ENCODE measurements at places on chromosomes 2 and 18.
A peak's percentile ranks its signal among the peaks of the same experiment; 100 is the strongest.

GRCh38 chr2:232749331-232749730 lies 27.0 kb downstream of the KCNJ13 start:
- DNase-seq: no peak

- DNase-seq: no peak
Observed at GRCh38 chr2:25582077-25582830, 91.1 kb downstream of the DTNB start.

DNA sequence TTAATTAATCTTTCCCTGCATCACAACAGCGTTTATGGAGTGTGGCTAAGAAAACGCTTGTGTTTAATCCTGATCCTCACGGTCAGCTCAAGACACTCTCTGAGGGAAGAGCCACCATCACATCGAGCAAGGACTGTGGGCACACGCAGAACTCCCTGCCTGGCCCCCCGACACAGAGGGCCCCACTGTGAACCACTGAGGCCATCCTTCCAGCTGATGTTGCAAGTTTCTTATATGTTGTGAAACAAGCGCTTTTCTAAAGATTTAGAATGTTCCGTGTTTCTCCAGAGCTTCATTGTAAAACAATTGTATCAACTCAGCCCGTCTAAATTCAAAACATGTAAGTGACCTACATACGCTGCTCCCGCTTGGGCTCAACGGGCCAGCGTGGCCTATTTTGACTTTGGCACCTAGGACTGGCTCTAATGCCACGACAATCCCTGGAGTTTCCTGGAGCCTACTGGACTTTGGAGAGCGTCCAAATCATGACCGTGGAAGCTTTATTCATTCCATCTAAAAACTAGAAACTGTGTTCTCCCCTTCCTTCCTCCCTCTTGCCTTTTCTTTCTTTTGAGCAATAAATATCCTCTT lies 34.9 kb downstream of the SERPINE2 start:
- no peak for DNase-seq

DNA sequence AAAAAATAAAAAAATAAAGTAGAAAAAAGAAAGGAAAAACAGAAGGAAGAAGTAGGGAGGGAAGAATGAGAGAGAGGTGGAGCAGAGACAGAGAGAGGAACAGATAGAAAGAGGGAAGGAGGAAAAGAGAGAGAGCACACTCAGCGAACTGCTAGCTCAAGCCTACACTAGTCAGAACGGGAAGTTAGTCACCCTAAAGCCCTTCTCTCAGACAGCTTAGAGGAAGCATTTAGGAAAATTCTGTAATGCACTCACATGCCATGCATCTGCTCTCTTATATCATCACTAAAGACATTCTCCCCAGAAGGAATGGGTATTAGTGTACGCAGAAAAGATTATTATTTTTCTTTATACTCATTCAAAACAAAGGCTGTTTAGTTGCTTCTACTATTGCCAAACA lies 68.1 kb upstream of the SULT1C3 start:
- no peak for DNase-seq

DNA sequence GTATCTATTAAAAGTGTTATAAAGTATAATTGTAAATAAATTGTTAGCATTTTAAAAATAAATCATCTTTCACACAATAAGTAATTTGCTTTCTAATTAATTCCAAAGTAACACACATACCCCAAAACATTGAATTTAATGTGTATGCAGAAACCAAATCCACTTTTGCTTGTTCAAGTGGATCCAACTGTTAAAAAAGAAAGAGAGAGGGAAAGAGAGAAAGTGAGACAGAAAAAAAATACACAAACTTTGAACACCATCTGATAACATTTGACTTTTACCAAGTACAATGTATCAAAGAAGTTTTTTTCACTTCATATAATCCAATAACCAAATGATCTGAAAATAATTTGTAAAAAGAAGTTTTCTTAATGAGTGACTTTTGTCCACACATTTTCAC lies 16.6 kb downstream of the C1D start:
- no peak for DNase-seq

- no peak for DNase-seq
Observed at GRCh38 chr2:118473846-118474540, 373.5 kb downstream of the EN1 start.

- peak; percentile 7 for DNase-seq
Observed at GRCh38 chr2:176997074-176997791, 215.4 kb upstream of the HNRNPA3 start.

GRCh38 chr18:80023173-80023572 lies 11.1 kb upstream of the RBFA start:
- DNase-seq: no peak

- DNase-seq: peak; percentile 62
Observed at GRCh38 chr2:60819155-60819862, 62.1 kb upstream of the REL start.

- DNase-seq: peak; percentile 5
Observed at GRCh38 chr2:200905618-200906296, 16.6 kb downstream of the NIF3L1 start.

DNA sequence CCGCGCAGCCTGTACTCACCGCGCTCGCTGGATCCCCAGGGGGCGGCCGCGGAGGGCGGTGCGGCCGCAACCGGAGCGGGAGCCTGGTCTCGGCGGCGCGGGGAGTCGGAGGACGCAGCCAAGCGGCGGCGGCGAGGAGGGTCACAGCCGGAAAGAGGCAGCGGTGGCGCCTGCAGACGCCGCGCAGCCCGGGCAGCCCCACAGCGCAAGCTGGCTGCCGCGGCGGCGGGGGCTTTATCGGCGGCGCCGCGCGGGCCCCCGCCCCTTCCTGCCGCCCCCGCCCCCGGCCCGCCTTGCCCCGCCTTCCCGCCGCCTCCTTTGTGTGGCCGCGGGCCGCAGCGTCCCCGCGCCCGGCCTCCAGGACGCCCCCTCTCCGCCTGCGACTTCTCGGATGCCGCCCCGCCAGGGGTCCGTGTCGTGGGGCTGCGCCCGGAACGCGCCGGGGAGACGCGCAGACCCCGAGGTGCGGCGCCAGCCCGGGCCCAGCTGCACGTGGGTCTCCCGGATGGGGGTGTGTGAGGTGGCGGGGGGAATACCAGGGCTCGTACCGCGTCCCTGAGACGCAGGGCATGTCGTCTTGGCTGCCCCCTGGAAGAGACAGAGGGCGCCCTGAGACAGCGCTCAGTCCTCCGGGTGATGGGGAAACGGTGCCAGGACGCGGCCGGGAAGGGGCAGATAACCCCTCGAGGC lies at the start of gene SERPINE2:
TSS of gene SERPINE2 (minus strand) at position 207 of the 690 bp plus-strand sequence. CDS start 37,386 bp downstream, outside the sequence.
- peak; percentile 44 for DNase-seq

DNA sequence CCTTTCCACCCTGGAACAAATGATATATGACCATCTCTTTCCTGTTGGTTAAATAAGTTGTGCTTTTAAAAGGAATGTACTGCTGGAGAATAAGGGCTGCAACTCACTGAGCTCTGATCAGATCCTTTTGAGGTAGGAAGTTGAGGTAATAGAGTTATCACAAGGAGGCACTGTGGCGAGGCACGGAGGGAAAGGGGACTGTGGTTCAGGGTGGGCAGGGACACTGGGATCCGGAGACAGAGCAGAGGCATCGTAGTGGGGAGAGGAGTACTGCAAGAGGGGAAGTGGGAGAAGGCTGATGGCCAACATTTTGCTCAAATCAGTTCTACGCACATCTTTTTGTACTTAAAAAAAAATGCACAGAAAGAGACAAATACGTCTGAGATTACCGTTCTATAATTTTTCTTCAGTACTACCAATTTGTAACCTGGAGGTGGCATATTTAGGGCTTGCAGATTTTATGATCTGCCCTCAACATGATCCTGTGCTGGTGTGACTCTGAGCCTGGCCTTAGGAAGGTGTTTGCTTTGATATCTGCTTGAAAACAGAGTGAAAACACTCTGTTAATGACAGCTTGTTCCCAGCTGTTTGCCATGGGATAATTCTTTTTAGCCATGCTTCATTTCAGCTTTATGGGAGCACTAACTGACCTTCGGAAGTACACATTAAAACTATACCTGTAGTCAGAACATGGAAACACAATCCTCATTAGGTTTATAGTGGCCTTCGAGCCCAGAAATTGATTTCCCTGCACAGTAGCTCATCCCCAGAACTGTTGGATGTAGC lies 168.1 kb downstream of the KCNE4 start:
- no peak for DNase-seq

GRCh38 chr2:1868683-1869141 lies 124.4 kb upstream of the PXDN start:
- no peak for DNase-seq

- no peak for DNase-seq
Observed at GRCh38 chr2:134671513-134671912, 47.3 kb downstream of the TMEM163 start.

DNA sequence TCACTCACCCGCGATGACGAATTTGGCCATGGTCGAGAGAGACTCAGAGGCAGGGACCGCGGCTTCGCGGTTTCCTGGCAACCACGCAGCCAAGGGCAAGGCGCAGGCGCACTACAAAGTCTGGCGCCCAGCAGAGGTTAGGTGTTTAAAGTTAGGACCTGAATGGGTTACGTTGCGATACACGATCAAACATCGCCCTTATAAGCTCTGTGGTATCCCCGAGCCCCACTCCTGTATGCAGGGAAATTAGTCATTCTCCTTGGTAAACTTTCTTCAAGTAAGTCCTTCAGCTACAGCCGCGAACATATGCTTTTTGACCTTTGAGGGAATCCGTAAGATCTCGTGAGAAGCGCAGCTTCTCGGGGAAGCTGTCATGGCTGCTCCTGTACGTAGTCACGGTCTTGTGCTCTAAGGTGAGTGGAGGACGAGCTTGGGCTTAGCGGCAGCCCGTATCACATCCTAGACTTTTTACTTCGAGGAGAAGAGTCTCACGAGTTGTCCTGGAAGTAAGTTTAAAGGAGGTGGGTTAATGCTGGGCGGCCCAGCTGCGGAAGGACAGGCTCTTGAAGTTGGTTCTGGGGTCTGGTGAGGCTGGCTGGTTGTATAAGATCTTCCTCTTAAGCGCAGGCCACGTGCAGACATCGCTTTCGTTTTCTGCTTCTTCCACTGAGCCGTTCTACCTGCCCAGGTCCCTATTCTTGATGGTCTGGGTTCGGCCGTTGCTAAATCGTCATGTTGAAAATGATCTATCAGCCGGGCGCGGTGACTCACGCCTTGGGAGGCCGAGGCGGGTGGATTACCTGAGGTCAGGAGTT lies at the start of the genes FASTKD2 and MDH1B:
TSS of gene FASTKD2 (plus strand) at position 365 of the 815 bp plus-strand sequence. CDS start 1,088 bp downstream, outside the sequence.
TSS of gene MDH1B (minus strand) at position 87 of the 815 bp plus-strand sequence. CDS start at position 30, 57 bp downstream.
- peak; percentile 74 for DNase-seq

GRCh38 chr18:25827961-25828561 lies 262.4 kb downstream of the SS18 start:
- no peak for DNase-seq

- DNase-seq: no peak
Observed at GRCh38 chr18:62605685-62606084, 82.9 kb downstream of the ZCCHC2 start.

DNA sequence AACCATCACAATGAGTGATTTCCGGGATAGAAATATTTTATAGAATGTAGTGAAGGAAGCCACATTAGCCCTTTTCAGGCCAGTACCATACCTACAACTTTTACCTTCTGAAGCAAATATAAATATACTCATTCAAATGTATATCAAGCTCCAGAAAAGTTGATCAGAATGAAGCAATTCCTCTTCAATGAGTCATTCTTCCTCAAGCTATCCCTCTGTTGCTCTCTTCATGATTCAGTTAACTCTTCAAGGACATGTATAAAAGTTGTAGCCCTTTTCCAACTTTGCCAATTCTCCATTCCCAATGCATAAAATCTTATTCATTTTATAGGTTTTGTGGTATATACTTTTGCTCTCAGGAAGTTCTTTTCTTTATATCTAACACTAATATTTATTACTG lies 242.1 kb upstream of the RGPD4 start:
- no peak for DNase-seq

- DNase-seq: no peak
Observed at GRCh38 chr2:4049463-4049862, 346.1 kb downstream of the DCDC2C start.

DNA sequence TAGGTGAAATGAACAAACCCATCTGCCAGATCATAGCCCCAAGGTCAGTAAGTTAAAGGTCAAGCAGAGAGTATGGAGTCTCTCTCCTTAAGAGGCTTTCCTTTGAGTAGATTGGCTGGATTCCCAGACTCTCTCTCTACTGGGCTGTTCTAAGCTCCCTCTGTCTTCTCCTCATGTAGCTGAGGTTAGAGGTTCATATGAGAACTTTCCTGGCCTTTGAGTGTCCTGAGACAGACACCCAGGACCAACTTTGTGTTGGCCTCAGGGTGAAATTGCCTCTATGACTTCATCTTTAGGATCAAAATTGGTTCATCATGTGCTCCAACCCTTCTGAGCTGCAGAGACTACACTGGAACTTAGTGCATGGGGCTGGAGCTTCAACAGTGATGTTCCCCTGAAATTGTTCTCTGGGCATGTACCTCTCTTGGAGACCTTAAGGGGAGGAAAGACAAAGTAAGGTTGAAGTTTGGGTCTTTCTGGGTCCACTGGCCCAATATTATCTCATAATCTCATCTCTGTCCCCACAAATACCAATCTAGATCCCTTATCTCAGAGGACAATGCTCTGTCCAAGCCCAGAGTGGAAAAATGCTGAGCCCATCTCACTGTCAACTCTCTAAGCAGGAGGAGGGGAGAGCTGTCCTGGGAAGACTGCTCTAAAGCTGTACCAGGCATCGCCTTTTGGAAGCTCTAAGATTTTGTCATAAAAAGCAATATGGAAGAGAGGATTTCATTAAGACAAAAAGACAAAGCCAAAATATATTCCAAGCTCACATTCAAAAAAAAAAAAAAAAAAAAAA lies 177.3 kb upstream of the ARL4C start:
- DNase-seq: no peak

- no peak for DNase-seq
Observed at GRCh38 chr2:156380117-156380645, 47.7 kb upstream of the NR4A2 start.

GRCh38 chr2:15797231-15797938 lies 143.0 kb upstream of the MYCN start:
- DNase-seq: no peak

DNA sequence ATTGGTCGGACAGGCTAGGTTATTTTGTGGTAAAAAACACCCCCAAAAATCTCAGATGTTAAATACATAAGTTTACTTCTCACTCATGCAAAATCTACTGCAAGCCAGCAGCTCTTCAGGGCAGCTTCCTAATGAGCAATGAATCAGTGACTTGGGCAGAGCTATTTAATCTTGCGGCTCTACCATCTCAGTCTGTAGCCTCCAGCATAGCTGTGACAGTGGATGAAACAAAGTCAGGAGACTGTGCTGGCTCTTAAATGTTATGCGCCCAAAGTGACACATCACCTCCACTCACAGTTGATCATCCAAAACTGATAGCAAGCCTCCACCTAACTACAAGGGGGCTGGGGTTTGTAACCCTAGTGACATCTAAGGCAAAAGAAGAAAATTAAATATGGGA lies 571.9 kb downstream of the METTL4 start:
- DNase-seq: no peak

DNA sequence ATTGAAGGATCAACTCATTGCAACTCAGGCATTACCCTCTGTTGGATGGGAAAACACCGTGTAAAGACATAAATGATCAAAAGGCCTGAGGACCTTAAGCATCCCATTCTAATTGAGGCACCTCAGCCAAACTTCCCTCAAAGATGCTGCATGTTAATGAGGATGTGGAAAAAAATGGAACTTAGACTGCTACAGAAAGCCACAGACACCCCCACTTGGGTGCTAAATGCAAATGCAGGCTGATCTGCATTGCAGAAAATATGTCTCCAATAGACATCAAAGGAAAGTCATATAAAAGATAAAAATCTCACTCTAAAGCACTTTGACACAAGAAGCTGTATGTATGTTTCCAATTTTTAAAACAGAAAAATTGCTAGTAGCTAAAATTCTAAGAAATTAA lies 504.7 kb downstream of the KCNJ3 start:
- DNase-seq: no peak

GRCh38 chr2:135424849-135425248 lies 106.2 kb downstream of the ZRANB3 start:
- no peak for DNase-seq

- DNase-seq: no peak
Observed at GRCh38 chr18:6797171-6797570, 67.7 kb downstream of the ARHGAP28 start.
